ENCODE measurements at places on chromosomes 1 and 21.

DNA sequence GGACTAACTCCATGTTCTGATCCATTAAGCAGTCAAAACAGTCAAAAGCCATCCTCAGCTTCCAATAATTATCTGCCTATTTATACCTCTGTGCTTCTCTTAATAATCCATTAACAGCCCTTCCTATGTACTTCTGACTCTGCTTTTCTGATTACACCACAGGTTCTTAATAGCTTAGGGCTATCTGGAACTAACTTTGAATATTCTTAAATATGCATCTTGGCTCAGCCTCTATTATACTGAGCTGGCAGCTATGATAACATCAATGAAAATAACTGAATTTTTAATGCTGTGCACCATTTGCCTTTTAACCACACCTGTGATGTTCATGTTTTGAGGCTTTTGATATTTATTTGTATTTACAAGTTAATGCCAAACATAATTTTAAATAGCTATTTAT lies 175.9 kb downstream of the DPYD start:
- DNase-seq, result no peak

DNA sequence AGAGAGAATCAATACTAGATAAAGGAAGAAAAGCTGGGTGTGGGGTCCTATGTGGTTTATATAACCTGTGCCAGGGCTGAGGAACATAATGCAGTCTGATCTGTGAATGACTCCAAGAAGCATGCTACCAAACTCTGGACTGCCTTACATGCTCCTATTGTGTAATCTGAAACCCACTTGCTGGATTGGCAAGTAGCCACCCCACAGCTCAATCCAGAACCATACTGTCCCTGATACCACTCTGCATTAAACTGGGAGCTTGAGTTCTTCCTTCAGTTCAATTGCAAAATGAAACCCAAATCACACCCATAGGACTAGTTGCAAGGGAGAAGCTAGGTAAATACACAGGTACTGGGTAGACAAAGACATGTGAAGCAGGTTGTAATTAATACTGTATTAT lies 115.4 kb upstream of the NEGR1 start:
- no peak for DNase-seq

DNA sequence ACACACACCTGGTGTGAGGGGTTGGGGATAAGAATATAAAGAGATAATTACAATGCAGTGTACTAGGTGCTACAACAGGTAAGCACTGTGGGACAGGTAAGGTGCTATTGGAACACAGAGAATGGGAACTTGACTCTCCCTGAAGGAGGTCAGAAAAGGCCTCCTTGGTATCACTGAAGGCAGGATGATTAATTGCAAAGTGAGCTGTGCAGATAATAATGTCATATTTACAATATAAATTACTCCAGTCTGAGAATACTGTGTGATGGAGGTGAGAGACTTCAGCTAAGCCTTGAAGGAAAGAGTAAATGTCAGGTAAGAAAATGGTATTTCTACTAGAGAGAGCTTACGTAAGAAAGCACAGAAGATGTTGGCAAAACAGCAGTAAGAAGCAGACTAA lies 91.6 kb downstream of the EPS15 start:
- no peak for DNase-seq

DNA sequence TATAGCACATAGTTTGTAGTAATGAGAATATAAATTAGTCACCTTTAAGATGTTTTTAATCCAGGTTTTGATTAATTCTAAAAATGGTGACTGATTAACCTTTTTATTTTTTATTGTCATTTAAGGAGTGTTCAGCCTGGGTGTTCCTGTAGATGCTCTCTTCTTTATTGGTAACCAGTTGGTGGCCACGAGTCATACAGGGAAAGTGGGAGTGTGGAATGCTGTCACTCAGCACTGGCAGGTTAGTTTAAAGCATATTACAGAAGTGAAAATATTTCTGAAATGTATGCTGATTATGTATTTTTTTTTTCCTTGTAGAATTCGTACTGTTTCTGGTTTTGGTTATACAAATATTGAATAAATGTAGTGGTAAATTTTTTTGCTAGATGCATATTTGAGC lies 28.1 kb downstream of the KCTD3 start:
- DNase-seq, result no peak

- DNase-seq, result no peak
Observed at GRCh38 chr21:16308269-16308668, 578.5 kb downstream of the USP25 start.

DNA sequence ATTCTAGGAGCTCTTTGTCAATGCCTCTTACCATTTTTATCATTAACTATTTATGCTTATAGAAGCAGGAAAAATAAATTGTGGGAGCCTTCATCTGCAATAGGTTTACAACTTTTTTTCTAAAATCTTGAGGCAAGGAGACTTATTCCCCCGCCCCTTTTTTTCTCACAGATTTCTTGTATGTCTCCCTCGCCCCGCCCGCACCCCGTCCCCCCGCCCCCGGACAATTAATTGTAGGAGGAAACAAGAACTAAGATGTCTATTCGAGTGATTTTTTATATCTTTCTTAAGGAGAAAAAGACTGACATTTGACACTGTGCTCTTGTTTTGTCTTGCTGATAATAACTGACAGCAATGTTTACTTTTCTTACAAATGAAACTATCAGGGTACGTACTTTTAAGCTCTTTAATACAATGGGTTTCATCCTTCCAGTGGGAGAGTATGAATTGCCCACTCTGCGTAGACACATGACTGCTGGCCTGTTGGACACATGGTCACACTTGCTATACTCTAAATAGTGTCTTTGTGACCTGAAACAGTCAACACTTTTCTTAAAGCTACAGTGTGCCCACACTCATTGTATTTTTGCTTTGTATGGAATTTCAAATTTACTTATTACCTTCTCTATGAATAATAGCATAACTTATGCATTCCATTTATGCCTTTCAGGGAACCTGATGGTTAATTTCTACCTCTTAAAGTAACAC lies 1.5 kb upstream of the IVNS1ABP start:
- no peak for DNase-seq

- no peak for DNase-seq
Observed at GRCh38 chr1:76238094-76238628, 163.6 kb downstream of the ST6GALNAC3 start.

DNA sequence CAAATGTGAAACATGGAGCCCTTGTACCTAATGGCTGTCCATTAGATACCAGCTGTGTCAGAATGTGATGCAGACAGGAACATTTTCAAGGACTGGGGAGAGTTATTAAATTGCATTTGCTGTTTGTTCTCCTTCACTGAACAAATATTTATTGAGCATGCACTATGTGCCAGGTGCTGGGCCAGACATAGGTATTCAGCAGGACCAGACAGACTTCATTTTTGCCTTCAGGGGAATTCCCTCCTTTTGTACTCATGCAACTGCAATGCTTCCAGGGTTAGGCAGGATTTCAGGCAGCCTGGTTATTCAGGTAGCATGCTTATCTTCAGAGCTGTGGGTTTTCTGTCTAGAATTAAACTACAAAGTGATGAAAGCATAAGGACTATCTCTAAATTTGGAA lies 64.2 kb upstream of the SMYD2 start:
- DNase-seq, result no peak

DNA sequence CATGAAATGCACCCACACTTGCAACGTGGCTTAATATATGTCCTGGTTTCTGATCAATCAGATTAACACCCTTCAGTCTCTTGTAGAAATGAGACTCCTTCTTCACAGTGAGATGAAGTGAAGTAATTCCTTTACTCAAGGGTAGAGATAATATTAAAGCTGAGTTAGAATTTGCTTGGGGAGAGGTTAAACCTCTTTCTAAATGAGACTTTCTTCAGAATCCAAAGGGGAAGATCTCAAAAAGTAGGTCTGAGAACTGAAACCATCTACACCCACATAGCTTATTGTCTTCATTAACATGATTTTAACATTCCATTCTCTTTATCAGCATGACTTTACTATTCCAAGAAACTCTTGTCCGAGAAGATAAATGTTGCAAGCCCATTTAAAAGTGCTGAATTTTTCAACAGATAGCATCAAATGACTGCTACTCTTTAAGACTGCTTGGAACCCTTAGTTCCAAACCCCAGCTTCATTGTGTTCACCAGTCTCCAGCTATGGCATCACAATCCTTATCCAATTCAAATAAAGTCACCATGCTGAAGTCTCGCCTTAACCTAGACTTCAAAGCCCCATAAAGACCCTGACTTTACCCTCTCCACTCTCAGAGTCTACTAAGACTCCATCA lies 19.2 kb upstream of the TRAF3IP3 start:
- DNase-seq, result no peak

All from epithelial cell of proximal tubule (primary cell).